Left ventricle myocardium inferior (tissue), 1 donor: ENCODE measurements at places on chromosomes 6 and 20. TPM values are rescaled to one million over a fixed set of nuclear protein-coding genes. Genes with fewer than 3 reads are reported as not detected.

Gene MUC21
- total RNA-seq = not detected

Gene AIG1
- 76.5 TPM for total RNA-seq

GRCh38 chr20:45187693-45188092 is 13.0 kb downstream of the PI3 start:
- H3K27ac ChIP-seq = no peak overlapping the region
- no peak for DNase-seq
- peaks cover 42% of the 10 kb centered on the region for H3K27me3 ChIP-seq
- H3K36me3 ChIP-seq = no peaks in the 10 kb centered on the region
- no peak overlapping the region for H3K4me3 ChIP-seq

GRCh38 chr6:2885967-2886735 is 17.0 kb downstream of the SERPINB9 start:
- no peak for DNase-seq
- H3K4me3 ChIP-seq = no peak overlapping the region
- no peaks in the 10 kb centered on the region for H3K4me1 ChIP-seq
- H3K36me3 ChIP-seq = peaks cover 23% of the 10 kb centered on the region
- H3K27ac ChIP-seq = no peak overlapping the region

Gene DHX35
- 15.8 TPM for total RNA-seq

Gene LSM14B
- total RNA-seq = 51.6 TPM

GRCh38 chr6:49516147-49516505 is 16.4 kb downstream of the GLYATL3 start:
- no peak overlapping the region for H3K4me3 ChIP-seq
- DNase-seq = no peak
- no peak overlapping the region for H3K27ac ChIP-seq
- no peaks in the 10 kb centered on the region for H3K4me1 ChIP-seq
- H3K27me3 ChIP-seq = peaks cover 26% of the 10 kb centered on the region
- H3K36me3 ChIP-seq = no peaks in the 10 kb centered on the region

GRCh38 chr6:156719395-156719719 is 57.8 kb upstream of the ARID1B start:
- peak overlapping the region; percentile 60 for H3K4me3 ChIP-seq
- peaks cover 26% of the 10 kb centered on the region for H3K4me1 ChIP-seq
- no peaks in the 10 kb centered on the region for H3K27me3 ChIP-seq
- H3K36me3 ChIP-seq = no peaks in the 10 kb centered on the region
- no peak for DNase-seq
- H3K27ac ChIP-seq = peak overlapping the region; percentile 96

Gene GTSF1L
- not detected for total RNA-seq

GRCh38 chr6:28794175-28795002 is 129.4 kb downstream of the TRIM27 start:
- no peak for DNase-seq
- H3K27me3 ChIP-seq = peaks cover 96% of the 10 kb centered on the region
- peaks cover 5% of the 10 kb centered on the region for H3K4me1 ChIP-seq
- H3K27ac ChIP-seq = no peak overlapping the region
- H3K4me3 ChIP-seq = no peak overlapping the region

Gene SLC24A3
- 1.3 TPM for total RNA-seq

- peaks cover 9% of the 10 kb centered on the region for H3K27me3 ChIP-seq
- peaks cover 19% of the 10 kb centered on the region for H3K4me1 ChIP-seq
- peak; percentile 45 for DNase-seq
Observed at GRCh38 chr6:36120979-36121786, 9.1 kb upstream of the MAPK13 start.

Gene TEAD3
- 28.0 TPM for total RNA-seq

GRCh38 chr20:61912665-61913422 is 152.8 kb downstream of the TAF4 start:
- H3K4me1 ChIP-seq = no peaks in the 10 kb centered on the region
- no peak for DNase-seq
- no peaks in the 10 kb centered on the region for H3K36me3 ChIP-seq
- peaks cover 66% of the 10 kb centered on the region for H3K27me3 ChIP-seq

DNA sequence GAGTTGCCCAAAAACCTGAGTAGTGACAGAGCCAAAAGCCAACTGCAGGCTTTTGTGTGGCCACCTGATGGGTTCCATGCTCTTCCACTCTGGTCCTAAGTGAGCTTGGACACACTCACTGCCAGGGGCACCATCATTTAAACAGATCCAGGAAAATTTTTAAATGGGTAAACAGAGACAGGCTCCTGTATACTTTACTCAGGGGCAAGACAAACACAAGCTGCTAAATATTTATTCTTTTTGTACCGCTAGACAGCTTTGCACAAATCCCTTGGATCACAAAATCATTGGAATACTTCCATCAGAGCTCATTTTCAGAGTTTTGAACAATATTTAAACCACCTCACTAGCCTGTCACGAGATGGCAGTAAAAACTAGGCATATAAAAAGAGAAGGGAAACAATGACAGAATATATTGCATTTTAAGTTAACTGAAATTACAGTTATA is 31.4 kb downstream of the GCLC start:
- DNase-seq = no peak
- H3K27me3 ChIP-seq = no peaks in the 10 kb centered on the region

Gene SLC13A3
- total RNA-seq = 0.30 TPM

DNA sequence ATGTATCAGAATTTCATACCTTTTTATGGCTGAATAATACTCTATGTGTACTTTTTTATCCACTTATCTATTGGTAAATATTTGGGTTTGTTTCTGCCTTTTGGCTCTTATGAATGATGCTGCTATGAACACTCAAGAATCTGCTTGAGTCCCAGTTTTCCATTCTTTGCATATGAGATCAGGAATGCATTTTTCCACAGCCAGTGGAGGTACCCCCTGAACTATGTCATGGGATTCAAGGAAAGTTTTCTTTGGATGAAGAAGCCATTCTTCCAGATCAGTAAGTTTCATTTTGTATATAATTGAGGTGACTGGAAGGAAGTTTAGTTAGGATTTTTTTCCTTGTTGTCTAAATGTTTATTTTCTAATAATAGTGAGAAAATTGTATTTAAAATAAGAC is 40.9 kb downstream of the NKX2-4 start:
- H3K36me3 ChIP-seq = peaks cover 65% of the 10 kb centered on the region
- H3K27ac ChIP-seq = no peak overlapping the region
- no peaks in the 10 kb centered on the region for H3K27me3 ChIP-seq
- no peak for DNase-seq
- peaks cover 10% of the 10 kb centered on the region for H3K4me1 ChIP-seq

DNA sequence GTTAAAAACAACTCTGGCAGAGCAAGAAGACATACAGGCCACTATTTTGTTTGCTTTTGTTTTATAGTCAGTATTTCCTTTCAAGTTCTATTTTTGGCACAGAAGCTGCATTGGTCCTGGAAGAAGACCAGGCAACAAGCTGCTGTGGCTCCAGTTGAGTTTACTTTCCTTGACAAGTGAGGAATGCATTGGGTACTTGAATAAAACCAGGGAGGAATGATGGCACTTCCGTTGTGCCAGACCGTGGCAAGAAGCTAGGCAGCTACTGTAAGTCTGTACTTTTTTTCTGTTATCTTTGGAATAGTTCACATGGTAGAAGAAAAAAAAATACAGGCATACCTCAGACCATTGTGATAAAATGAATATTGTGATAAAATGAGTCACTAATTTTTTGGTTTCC is 66.3 kb downstream of the NCOA3 start:
- no peak overlapping the region for H3K4me3 ChIP-seq
- peaks cover 60% of the 10 kb centered on the region for H3K4me1 ChIP-seq
- H3K36me3 ChIP-seq = peaks cover 17% of the 10 kb centered on the region
- DNase-seq = no peak
- H3K27ac ChIP-seq = peak overlapping the region; percentile 72

DNA sequence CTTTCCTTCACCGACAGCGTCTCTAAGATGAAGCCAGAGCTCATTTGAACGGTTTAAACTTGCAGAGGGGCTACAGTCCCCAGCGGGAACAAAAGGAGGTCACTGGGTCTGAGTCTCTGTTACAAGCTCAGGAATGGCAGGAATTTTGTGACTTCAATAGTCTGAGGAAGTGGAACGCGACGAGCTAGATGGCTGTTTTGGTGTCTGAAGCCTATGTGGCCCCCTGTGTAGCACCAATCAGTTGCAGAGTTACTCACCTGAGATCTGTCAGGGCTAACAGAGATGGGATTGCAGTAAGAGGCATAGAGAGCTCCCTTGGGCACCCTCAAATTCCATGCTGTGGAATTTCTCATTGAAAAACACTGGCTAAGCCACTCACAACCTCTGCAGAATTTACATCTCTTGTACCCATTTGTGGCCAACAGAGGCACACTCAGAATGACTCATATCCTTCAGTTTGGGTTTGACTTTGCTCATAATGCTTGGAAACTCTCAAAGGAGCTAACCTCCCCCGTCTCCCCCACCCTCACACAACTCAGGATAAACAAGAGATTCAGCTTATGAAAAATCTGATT is 7.1 kb upstream of the TCP11 start:
- H3K4me1 ChIP-seq = no peaks in the 10 kb centered on the region
- DNase-seq = no peak
- H3K27me3 ChIP-seq = peaks cover 4% of the 10 kb centered on the region
- H3K4me3 ChIP-seq = no peak overlapping the region
- H3K36me3 ChIP-seq = no peaks in the 10 kb centered on the region
- no peak overlapping the region for H3K27ac ChIP-seq

DNA sequence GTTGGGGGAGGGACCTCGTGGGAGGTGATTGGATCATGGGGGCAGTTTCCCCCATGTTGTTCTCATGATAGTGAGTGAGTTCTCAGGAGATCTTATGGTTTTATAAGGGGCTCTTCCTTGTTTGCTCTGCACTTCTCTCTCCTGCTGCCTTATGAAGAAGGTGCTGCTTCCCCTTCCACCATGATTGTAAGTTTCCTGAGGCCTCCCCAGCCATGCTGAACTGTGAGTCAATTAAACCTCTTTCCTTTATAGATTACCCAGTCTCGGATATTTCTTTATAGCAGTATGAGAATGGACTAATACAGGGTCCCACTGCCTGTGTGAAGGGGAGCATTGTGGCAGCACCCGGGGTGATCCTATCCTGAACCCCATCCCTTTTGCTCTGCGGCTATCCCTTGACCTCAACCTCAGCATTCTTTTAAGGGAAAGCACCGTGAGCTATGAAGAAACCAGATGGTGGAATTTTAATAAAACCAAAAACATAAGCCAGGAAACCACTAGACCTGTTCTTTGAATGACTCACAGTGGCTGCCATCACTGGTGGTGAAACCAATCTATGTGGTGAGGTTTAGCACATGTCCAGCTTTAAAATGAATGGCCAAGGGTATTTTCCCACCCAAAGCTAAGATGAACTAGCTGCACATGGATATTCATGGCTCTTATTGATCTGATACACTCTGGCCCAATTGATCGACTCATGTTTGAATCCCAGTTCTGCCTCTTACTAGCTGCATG is 62.2 kb downstream of the ZDHHC14 start:
- H3K36me3 ChIP-seq = no peaks in the 10 kb centered on the region
- no peaks in the 10 kb centered on the region for H3K27me3 ChIP-seq
- H3K4me3 ChIP-seq = no peak overlapping the region

GRCh38 chr20:3383878-3384495 is 23.5 kb downstream of the DNAAF9 start:
- H3K27ac ChIP-seq = no peak overlapping the region
- H3K27me3 ChIP-seq = no peaks in the 10 kb centered on the region
- DNase-seq = no peak
- no peak overlapping the region for H3K4me3 ChIP-seq
- peaks cover 45% of the 10 kb centered on the region for H3K4me1 ChIP-seq

Gene ISM1
- total RNA-seq = 1.3 TPM

- peak overlapping the region; percentile 41 for H3K27ac ChIP-seq
- peak; percentile 18 for DNase-seq
- no peaks in the 10 kb centered on the region for H3K36me3 ChIP-seq
Observed at GRCh38 chr6:97669191-97670031, 386.4 kb upstream of the MMS22L start.

- H3K4me1 ChIP-seq = no peaks in the 10 kb centered on the region
- no peak for DNase-seq
- H3K27me3 ChIP-seq = no peaks in the 10 kb centered on the region
- no peak overlapping the region for H3K27ac ChIP-seq
Observed at GRCh38 chr6:126202707-126203106, 137.2 kb upstream of the CENPW start.

DNA sequence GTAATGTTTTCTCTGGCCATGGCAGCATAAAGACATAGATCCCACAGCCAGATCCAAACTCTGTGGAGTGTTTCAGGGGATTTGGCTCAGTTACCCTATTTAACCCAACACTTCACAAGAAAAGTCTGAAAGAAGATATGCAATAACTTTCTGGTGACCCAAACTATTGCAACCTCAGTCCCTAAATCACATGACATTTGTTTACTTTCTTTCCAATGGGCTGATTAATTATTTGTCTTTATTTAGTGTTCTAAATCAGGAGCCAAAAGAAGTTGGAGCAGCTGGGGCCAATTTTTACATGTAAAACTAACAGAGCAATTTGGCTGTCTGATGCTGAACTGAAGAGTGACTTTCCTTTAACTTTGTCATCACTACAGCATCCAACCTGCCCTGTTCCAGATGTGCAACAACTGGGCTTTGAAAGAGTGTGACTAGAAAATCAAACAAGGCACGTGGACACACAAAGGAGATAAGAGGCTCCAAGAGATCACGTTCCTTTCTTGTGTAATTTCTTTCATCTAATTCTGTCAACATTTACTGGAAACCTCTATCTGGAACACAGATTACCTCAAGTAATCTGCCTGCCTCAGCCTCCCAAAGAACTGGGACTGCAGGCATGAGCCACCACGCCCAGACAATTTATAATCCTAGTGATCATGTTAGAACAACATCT is 90.8 kb downstream of the TRMT11 start:
- DNase-seq = no peak
- no peak overlapping the region for H3K27ac ChIP-seq
- no peaks in the 10 kb centered on the region for H3K4me1 ChIP-seq
- no peak overlapping the region for H3K4me3 ChIP-seq
- H3K36me3 ChIP-seq = no peaks in the 10 kb centered on the region
- no peaks in the 10 kb centered on the region for H3K27me3 ChIP-seq

Gene CAPN11
- total RNA-seq = 0.25 TPM

DNA sequence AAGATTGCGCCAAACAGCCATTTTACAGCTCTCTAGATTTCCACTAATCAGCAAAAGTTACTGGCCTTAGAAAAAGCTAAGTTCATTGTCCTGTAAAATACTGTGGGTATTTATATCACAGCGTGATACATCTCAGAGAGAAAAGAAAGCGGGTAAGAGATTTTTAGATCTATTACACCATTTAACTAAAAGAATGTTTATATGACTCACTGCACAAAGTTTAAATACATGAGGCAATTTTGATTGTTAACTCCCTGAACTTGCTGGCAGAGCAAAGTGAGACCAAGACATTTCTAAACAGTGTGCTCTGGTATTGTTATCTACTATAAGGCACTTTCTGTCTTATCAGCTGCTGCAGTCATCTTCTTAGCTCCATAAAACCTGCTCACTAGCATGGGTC is 314.3 kb downstream of the EPHA7 start:
- H3K4me3 ChIP-seq = no peak overlapping the region
- H3K36me3 ChIP-seq = no peaks in the 10 kb centered on the region
- no peak overlapping the region for H3K27ac ChIP-seq
- no peaks in the 10 kb centered on the region for H3K27me3 ChIP-seq
- no peak for DNase-seq

- peaks cover 89% of the 10 kb centered on the region for H3K4me1 ChIP-seq
- DNase-seq = peak; percentile 66
- H3K4me3 ChIP-seq = peak within 1 kb of the TSS; percentile 67
- peak within 1 kb of the TSS; percentile 79 for H3K27ac ChIP-seq
Observed at GRCh38 chr20:11917663-11918062, at the start of gene BTBD3. Gene BTBD3 (plus strand): TSS chr20:11917893. CDS start chr20:11918276, 383 bp downstream.
